ENCODE measurements at places on chromosomes 11 and 22.

- no peak for DNase-seq
Observed at GRCh38 chr11:125117429-125117828, 6.0 kb upstream of the TMEM218 start.

DNA sequence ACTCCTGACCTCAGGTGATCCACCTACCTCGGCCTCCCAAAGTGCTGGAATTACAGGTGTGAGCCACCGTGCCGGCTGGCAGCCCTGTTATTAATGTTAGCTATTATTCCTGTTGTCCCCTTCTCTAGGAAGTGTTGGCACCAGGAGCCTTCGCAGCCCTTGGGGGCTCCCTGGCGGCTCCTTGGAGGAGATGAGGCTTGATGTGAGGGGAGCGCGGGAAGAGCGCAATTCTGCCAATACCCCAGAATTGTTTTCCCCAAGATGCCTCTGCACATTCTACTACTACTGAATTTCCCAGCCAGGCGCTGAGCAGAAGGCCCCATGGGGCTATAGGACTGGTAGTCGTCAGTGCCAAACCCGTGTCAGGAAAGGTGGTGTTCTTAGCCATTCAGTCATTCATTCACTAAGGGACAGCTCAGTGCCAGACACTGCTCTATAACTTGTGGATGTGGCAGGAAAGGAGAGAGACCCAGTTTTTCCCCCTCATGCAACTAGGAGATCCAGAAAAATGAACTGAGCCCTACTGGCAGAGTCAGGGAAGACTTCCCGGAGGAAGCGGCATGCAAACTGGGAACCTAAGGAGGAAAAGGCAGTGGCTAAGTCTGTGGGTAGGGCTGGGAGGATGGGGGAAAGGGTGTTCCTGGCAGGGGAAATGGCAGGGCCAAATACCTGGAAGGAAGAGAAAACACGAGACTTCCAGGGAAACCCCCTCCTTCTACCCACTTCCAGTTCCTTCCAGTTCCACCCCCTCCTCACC lies 3.5 kb downstream of the FBLN1 start:
- DNase-seq = no peak

- DNase-seq = no peak
Observed at GRCh38 chr22:38312261-38312800, 4.9 kb downstream of the CSNK1E start.

DNA sequence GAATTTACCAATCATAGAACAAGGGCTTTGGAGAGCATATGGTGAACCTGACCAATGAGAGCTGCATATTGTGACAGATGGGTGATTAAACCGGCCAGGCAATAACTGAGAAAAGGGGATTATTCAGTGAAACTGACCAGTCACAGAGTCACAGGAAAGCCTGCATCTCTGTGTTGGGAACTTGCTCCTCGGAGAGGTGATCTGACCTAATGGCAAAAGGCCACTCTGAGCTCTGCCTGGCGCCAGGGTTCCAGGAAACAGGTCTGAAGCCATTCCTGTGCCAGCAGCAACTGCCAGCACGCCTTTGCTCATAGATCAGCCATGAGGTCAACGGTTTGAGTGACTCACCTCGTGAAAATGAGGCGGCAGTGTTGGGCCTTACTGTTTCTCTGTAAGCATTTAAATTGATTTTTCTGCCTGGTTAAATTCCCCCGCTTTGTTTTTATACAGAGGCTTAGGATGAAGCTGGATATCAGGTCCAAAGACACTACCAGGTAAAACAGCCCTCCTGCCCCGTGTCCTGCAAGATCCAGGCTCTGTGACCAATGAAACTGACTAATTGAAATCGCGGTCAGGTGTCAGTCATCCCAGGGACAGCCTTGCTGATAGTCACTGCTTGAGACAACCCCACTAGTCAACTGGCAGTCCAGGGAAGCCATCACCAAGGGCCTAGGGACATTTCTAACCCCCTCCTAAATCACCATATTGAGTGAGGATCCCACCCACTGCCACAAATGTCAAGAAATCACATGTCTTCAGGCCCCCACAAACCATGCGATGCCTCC lies 35.8 kb upstream of the MYOD1 start:
- peak; percentile 58 for DNase-seq

DNA sequence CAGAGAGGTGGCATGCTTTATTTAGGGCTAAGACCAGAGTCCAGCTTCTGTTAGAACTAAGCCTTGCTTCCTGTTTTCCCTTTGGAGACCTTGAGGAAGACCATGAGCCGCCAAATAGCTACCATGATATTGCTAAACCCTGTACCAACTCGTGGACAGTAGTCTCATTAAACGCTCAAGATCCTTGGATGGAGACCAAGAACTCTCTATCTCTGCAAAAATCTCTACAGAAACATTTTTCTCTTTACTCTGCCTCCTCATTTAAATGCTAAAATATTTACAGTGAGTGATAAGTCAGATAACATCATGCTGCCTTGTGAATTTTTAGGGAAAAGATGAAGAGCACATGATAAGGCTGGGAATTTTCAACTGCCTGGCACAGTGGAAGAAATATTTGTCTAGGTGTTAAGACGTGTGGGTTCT lies 197.8 kb downstream of the MAML2 start:
- DNase-seq = no peak

DNA sequence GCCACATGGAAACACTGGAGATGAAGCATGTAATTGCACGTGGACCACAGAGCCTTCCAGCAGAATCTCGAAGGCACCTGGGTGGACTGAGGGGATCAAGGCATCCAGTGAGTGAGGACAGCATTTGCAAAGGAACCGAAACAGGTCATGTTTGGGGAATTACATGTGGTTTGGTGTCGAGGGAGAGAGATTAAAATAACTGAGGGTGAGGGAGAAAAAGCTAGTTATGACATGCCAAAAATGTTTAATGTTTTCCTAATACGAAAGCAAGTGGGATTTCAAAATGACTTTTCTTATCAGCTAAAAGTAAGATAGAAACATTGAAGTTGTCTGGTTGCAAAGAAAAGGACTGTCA lies 157.1 kb downstream of the BLID start:
- no peak for DNase-seq

DNA sequence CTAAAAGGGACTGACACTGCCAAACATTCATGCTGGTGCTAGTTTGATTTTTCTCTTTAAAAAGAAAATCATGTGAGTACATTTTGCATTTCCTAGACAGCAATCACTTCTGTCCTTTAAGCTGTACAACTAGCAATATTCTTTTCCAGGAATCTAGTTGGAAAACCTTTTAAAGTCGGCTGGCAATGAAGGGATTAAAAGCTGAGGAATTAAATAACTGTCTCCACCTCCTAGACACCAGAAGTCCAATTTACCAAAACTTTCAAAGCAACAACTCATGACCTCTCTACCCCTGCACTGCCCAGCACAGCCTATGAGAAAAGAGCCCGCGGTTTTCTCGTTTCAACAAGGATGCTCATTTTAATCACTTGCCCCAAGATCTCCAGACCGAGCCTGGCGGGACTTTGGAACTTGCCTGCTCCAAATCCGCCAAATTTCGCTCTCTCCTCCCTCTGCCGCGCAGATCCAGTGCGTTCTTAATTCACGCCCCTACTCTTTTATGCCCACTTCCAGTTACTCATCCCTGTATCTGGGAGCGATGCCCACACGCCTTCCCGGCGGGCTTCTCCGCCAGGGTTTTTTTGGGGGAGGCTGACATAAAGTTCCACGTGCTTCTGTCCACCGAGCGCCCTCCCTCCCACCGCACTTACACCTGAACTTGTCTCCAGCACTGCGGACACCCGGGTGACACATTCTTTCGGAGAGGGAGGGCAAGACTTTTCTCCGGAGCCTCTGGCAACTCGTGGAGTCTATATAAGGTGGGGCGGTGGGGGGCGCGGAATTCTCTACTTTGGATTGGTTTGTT lies 2.5 kb downstream of the MPPED2 start:
- DNase-seq = no peak

GRCh38 chr11:115718945-115719344 lies 214.7 kb upstream of the CADM1 start:
- no peak for DNase-seq

DNA sequence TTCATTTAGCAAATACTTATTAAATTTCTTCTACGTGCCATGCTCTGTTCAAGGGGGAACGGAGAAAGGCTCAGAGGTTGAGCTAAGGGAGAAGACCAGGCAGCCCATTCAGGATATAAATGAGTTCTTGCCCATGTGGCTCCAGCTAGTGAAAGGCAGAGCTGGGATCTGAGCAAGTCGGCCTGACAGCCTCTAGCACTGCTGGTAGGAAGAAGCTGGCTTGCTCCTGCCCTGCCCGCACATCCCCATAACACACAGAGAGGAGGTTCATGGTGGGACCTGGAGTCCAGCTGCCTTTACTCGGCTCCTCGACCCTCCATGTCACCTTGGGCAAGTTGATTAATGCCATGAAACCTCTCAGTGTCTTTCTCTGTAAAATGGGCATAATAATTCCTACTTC lies 2.0 kb downstream of the SLC15A3 start:
- DNase-seq = no peak

GRCh38 chr11:70532066-70532440 lies 133.7 kb downstream of the CTTN start:
- DNase-seq = no peak

DNA sequence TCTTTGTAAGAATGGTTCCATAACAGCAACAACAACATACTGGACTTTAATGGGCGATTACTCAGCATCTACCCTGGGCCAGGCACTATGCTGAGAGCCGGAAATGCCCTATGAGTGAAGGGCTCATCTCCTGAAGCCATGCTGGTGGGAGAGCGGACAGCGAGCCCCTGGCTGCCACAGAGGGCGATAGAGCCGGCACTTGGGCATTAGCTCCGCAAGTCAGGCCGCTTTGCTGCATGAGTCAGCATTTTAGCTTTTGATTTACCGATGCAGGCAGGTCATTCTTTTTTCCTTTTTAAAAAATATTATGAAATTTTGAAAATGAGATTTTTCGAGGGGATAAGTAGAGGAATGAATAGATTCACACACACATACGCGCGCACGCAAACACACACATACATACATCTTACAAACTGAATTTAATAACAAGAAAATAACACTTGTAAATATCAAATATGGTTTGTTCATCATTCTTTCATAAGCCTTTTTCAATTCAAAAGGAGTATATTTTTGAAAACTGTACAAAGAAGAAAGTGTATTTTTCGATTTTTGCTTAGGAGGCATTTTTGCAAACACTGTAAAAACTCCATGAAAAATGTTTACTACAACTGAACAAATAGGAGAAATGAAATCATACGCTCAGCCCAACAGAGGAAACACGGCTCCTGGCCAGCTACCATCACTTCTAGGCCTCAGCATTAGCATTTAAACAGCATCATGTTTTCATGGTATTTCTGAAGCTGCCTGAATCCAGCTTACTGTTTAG lies 667.3 kb downstream of the OPCML start:
- no peak for DNase-seq

GRCh38 chr11:76062733-76063132 lies 143.6 kb downstream of the WNT11 start:
- no peak for DNase-seq

DNA sequence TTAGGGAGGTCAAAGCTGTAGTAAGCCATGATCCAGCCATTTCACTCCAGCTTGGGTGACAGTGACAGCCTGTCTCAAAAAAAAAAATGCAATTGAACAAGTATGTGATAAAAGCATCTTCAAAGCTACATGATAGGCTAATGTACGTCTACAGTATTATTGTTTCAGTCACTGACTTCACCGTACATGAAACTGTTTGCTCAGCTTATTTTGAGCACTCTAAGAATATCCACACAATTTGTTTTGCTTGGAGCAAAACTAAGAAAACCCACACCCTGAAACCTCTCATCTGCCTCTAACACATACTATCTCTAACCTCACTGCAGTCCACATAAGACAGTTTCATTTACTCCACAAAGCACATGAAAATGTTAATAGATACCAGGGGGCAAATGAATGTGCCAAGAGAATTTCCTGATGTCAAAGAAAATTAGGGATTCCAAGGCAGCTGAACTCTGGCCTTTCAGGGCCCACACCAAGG lies 60.7 kb downstream of the KCNA4 start:
- DNase-seq = no peak
